Activated naive CD4-positive, alpha-beta T cell treated with Interleukin-2 at 50 U/mL for 16 hours (primary cell): ENCODE measurements at places on chromosomes 3 and 15.

GRCh38 chr3:50542177-50543034, 25.1 kb downstream of the C3orf18 start:
- peak; percentile 66 for DNase-seq

GRCh38 chr3:132262956-132263355, 54.3 kb upstream of the ACP3 start:
- DNase-seq = no peak

DNA sequence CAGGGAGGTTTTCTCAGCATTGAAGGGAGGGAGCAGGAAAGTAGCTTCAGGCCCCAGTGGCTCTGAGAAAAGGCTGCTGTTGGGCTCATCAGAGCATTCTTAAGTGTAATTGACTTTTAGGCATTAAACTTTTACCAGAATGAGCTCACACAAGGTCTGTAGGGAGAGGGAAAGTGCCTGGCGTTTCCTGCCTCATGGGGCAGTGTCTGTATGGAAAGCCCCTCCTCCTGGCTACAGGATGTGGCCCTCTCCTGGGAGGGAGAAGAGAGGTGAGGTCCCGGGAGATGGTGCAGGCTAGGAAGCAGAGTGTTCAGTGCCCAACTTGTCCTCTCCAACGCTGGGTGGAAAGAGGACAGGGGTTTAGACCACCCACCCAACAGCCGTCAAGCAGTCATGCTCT, 21.3 kb upstream of the SCN10A start:
- DNase-seq = no peak

- no peak for DNase-seq
Observed at GRCh38 chr15:68798346-68799094, 22.2 kb downstream of the ANP32A start.

DNA sequence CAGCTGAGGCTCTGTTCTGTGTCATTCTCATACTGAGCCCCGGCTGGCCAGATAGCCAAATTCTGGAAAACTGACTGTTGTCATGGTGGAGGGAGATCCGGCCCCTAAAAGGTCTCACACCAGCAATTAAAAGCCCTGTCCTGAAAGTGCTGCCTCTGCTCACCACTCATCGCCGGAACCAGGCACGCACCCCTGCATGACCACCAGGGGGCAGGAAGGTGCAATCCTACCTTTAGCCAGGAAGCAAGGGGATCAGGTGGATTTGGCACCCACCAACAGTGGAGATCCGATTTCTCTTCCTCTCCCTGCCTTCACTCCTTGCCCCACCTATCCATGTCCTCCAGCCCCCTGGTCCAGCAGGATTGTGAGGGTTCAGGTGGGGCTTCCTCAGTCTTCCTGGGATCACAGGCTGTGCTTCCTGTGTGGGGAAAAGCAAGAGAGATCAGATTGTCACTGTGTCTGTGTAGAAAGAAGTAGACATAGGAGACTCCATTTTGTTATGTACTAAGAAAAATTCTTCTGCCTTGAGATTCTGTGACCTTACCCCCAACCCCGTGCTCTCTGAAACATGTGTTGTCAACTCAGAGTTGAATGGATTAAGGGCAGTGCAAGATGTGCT, 16.1 kb upstream of the CACNA2D2 start:
- peak; percentile 76 for DNase-seq

GRCh38 chr15:71581398-71581930, 228.9 kb upstream of the NR2E3 start:
- no peak for DNase-seq

- no peak for DNase-seq
Observed at GRCh38 chr3:9347887-9348286, 15.0 kb upstream of the THUMPD3 start.

DNA sequence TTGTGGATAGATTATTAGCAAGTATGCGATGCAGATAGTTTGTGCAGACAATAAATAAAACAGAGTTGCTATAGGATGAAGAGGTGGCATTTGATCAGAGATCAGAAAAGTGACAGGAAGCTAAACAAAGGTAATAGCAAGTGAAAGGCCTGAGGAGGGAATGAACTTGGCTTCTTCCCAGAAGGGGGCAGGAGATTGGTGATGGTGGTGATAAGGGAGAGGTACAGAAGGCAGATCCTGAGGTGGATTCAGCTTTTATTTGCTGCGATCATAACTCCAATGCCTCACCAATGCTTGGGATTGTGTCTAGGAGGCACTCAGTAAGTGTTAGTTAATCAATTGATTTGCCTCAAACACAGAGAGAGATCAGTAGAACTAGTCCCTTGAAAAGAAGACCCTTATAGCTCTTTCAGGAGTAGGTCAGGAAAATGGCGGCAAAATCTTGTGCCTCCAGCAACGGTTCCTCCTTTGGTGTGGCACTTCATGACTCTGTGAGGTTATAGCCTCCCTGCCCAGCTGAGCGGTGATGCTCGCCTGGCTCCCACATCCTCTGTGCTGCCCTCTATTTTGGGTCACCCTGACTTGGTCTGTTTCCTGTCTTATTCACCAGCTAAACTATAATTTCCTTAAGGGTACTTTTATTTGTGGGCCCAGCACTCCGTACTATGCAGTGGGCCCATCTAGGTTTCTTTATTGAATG, 37.5 kb downstream of the TGFBR2 start:
- DNase-seq = peak; percentile 54

DNA sequence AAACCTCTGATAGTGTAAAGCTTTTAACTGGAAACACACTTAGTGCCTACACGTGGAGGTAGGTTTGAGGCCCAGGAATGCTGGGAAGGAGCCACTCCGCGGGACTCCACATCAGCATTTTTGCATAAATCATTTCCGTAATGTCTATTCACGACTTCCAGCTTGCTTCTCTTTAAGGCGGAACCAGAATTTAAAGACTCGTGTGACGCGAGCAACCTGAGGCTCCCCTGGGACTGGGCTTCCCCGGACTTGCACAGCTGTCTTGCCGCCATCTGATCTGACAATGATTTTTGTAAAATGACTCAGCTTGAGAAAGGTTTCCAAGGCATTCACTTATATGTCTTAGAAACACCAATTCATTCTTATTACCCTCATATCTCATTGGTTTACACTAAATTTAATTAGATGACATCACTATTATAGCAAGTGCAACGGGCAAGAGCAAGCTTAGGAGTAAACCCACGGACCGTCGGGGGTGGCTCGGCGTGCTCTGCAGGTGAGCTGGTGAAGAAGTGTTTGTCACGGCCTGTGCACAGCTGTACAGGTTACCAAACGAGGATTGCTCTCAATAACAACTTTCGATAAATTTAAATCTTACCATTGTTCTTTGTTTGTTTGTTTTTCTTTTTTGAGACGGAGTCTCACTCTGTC, 95.2 kb downstream of the CHSY1 start:
- no peak for DNase-seq

DNA sequence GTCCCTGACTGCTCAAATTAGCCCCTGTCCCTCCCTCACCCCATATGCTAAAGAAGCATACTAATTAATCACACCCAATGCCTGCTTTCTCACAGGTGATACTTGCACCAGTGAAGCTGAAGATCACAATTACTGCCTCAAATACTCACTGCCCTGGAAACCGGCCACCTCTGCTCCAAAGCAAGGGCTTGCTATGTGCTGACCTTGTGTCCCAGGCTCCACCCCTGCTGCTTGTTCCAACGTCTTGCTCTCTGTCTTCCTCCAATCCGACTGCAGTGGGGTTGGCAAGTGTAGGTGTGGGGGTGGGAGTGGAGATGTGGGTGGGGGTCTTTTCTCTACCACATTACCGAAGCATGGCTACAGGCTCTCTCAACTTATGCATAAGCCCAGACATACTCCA, 55.7 kb upstream of the PSMD6 start:
- no peak for DNase-seq

DNA sequence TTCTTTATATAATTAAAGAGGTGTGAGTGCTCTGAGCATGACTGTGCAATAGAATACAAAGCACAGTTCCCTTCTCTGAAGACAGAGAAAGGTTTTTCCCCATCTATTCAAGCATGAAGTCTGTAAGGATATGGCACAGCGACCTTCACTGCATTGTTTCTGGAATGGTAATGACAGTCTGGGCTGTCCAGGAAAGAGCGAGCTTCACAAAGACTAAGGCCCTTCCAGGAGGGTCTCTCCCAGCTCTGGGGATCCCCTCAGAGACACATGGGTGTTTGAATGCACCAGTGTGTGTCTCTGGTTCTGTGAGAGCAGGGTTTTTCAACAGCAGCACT, 179.9 kb upstream of the NR2E3 start:
- no peak for DNase-seq

GRCh38 chr3:9157651-9158362, 91.6 kb downstream of the SRGAP3 start:
- DNase-seq = no peak

DNA sequence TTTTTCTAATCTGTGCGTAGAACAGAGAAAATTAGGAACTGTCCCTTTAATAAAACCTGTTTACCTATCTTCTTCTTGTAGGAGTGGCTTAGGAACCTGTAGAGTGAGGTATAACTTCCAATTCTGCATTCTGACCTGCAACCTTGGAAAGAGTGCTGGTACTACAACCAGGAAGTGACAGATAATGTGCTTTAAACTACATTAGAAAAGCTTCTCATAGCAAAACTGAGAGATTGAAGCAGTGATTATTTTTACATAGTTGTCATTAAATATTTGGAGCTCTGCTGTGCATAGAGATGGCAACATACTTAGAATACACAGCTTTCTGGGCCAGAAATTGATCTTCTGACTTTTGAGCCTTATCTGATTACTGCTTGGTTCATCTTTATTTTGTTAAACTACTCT, 50.4 kb upstream of the ZDHHC23 start:
- no peak for DNase-seq

DNA sequence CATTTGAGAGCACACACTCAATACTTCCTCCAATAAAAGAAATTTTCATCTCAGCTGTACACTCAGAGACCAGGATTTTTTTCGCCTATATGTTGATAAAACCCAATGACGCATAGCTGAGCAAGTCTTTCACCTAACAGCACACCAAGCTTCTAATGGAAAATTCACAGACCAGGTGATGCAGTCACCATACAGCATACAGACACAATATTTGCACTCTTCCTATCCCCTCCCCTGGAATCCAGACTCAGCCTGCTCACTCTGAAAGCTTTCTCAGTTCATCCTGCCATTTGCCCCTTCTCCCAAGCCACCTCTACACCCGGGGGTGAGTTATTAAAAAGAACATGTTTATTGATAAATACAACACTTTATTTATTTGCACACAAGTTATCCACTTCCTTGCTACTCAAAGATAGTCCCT, 1.7 kb downstream of the TBC1D5 start:
- no peak for DNase-seq

GRCh38 chr3:146682171-146682570, 77.0 kb upstream of the PLSCR5 start:
- no peak for DNase-seq

- no peak for DNase-seq
Observed at GRCh38 chr3:154791611-154792010, 288.5 kb upstream of the MME start.

DNA sequence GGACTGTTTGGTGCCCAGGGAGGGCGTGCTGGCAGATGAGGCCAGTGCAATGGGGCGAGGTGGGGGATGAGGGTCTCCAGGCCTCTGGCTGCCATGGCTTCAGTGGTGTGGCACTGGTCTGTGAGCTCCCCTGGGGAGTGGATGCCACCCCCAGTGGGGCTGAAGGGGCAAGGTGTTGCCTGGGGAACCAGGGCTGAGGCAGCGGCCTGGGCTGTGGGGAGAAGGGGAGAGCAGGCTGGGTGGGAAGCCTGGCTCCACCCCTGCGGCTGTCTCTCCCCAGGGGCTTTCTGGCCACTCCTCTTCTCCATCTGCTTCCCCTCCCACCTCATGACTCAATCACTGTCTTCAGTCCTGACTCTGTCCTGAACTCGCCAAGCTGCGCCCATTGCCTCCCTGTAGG, 88.4 kb upstream of the TLE3 start:
- no peak for DNase-seq

GRCh38 chr15:35548435-35548834, 2.5 kb upstream of the DPH6 start:
- no peak for DNase-seq
